ENCODE measurements at places on chromosomes 5 and 9.

- DNase-seq: no peak
- no peaks in the 10 kb centered on the region for H3K36me3 ChIP-seq
- H3K4me3 ChIP-seq: no peak overlapping the region
These were observed 9.9 kb upstream of the SLC25A48 start for GRCh38 chr5:135824541-135825041.

GRCh38 chr9:113929634-113930389 lies 53.7 kb downstream of the ZNF618 start:
- no peak overlapping the region for H3K4me3 ChIP-seq
- H3K27ac ChIP-seq: no peak overlapping the region
- H3K4me1 ChIP-seq: no peaks in the 10 kb centered on the region
- H3K36me3 ChIP-seq: no peaks in the 10 kb centered on the region
- H3K27me3 ChIP-seq: peaks cover under 1% of the 10 kb centered on the region

GRCh38 chr5:106189121-106189809 lies 1481.5 kb downstream of the EFNA5 start:
- H3K27me3 ChIP-seq: no peaks in the 10 kb centered on the region
- H3K27ac ChIP-seq: no peak overlapping the region
- DNase-seq: no peak

- no peak for DNase-seq
- H3K36me3 ChIP-seq: no peaks in the 10 kb centered on the region
- no peak overlapping the region for H3K4me3 ChIP-seq
- no peaks in the 10 kb centered on the region for H3K4me1 ChIP-seq
- H3K27me3 ChIP-seq: peaks cover 11% of the 10 kb centered on the region
- H3K27ac ChIP-seq: no peak overlapping the region
These were observed 15.8 kb upstream of the NIPAL4 start for GRCh38 chr5:157444224-157444623.

DNA sequence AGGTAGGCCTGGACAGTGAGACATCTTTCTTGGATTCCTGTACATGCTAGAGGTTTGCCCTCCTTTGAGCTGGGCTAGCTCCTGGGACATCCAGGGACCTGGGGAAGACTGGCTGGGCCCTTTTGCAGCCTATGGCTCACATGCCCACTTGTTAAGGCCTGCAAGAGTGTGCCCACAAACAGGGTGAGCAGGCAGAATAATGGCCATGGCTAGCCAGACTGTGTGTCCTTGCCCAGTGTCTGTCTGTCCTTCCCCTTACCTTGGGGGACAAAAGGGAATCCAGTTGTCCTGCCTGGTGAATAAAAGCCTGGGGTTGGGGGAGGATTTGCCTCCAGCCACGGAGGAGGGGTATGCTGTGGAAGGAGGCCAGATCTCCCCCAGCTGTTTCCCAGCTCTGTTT lies 13.0 kb upstream of the CXXC5 start:
- H3K4me1 ChIP-seq: peaks cover 32% of the 10 kb centered on the region
- DNase-seq: no peak
- H3K27me3 ChIP-seq: no peaks in the 10 kb centered on the region
- H3K4me3 ChIP-seq: no peak overlapping the region

DNA sequence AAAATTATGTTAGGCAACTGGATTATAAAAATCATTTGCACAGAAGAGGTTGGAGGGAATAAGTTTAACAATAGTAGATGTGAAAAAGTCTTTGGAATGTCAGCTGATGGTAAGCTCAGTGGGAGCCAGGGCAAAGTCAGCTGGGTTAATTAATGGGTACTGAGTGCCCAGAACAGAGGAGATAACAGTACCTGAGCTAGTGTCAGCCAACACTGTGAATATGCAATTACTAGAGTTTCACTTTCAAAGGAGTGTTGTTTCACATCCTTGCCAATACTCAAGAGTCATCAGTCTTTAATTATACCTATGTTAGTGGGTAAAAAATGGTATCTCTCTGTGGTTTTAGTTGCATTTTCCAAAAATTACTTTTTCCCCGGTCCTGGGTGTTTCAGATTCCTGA lies 135.1 kb downstream of the KIF4B start:
- H3K36me3 ChIP-seq: no peaks in the 10 kb centered on the region
- H3K27ac ChIP-seq: no peak overlapping the region
- no peak for DNase-seq
- peaks cover 2% of the 10 kb centered on the region for H3K27me3 ChIP-seq
- H3K4me1 ChIP-seq: no peaks in the 10 kb centered on the region
- H3K4me3 ChIP-seq: no peak overlapping the region

DNA sequence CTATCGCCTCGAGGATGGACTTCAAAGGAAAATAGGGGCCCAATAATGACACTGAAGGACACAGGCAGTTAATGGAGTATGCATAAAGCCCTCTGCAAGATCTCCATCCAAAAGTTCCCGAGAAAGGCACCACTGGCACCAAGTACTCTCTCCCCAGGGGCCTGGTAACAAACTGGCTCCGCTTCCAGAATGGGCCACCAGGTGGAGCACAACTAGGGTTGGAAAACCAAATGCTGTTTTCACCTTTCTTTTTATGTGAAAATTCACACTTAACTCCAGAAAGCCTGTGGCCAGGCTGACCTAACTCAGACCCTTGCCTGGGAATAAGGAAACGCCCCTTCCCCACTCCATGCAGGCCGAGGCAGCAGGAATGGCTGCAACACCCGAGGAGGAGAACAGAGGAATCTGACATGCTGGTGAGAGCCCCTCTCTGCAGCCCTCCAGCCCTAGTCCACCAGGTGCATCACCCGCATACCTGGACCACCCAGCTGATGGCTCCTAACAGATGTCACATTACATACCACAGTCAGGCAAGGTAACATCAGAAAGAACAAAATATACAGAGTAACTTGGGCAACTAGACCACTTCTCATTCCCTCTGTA lies 42.8 kb downstream of the CAMSAP1 start:
- peaks cover 26% of the 10 kb centered on the region for H3K36me3 ChIP-seq
- H3K4me3 ChIP-seq: no peak overlapping the region
- DNase-seq: peak; percentile 50
- no peak overlapping the region for H3K27ac ChIP-seq
- no peaks in the 10 kb centered on the region for H3K27me3 ChIP-seq

GRCh38 chr9:13480693-13481092 lies 201.2 kb upstream of the MPDZ start:
- H3K27ac ChIP-seq: no peak overlapping the region
- no peaks in the 10 kb centered on the region for H3K27me3 ChIP-seq
- no peaks in the 10 kb centered on the region for H3K36me3 ChIP-seq

DNA sequence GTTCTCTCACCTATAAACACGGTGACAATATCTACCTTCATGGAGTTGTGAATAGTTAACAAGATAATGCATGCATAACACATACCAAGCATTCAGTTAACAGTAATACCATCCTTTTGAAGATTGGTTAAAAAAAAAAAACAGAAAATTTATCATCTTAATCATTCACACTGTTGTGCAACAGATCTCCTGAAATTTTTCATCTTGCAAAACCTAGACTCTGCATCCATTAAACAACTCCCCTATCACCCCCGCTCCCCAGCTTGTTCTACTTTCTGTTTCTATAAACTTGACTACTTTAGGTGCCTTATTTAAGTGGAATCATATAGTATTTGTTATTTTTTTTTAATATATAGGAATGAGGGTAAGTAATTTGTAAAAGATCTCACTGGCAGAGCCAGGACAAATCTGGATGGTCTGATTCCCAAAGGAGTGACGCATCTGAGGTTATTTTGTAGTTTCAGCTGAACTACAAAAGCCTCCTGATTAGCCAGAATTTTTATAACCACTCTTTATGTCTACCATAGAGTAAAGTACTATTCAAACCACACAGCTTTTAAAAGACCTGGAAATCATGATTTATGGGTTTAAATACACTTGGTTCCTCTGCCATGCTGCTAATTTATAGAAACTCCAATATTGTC lies 93.0 kb downstream of the FANCC start:
- no peak for DNase-seq
- peaks cover 10% of the 10 kb centered on the region for H3K4me1 ChIP-seq
- peaks cover 7% of the 10 kb centered on the region for H3K36me3 ChIP-seq
- H3K27ac ChIP-seq: no peak overlapping the region
- H3K4me3 ChIP-seq: no peak overlapping the region

GRCh38 chr5:179306191-179307012 lies 38.9 kb downstream of the ADAMTS2 start:
- H3K27ac ChIP-seq: no peak overlapping the region
- H3K27me3 ChIP-seq: no peaks in the 10 kb centered on the region
- no peaks in the 10 kb centered on the region for H3K36me3 ChIP-seq
- H3K4me1 ChIP-seq: no peaks in the 10 kb centered on the region
